Sciatic nerve (tissue), 2 donors: ENCODE measurements at places on chromosomes 12 and 14.
A peak's percentile ranks its signal among the peaks of the same experiment; 100 is the strongest.

- DNase-seq = no peak
These were observed 87.7 kb downstream of the GLT1D1 start for GRCh38 chr12:128940974-128941373.

- no peak for DNase-seq
These were observed 214.8 kb upstream of the ALG10B start for GRCh38 chr12:38101753-38102152.

DNA sequence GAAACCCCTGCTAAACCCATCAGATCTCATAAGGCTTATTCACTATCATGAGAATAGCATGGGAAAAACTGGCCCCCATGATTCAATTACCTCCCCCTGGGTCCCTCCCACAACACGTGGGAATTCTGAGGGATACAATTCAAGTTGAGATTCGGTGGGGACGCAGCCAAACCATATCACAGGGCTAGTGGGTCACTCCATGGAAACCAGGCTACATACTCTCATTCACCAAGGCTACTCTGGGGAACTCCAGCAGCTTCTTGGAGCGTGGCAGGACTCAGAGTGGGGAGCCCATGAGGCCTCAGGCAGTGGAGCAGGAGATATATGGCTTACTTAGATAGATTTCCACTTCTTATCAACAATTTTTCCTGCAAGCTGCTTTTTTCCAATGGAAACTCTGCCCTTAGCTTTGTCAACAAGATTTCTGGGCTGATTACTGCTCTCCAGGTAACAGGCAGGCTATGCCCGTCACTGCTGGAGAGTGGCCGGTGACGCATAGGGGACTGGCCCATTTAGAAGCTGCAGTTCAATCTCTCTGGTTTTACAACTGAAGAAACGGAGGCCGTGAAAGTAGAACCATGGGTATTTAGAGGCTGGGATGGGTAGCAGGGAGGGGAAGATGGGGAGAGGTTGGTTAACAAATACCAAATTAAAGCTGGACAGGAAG, 16.5 kb downstream of the VDR start:
- no peak for DNase-seq

DNA sequence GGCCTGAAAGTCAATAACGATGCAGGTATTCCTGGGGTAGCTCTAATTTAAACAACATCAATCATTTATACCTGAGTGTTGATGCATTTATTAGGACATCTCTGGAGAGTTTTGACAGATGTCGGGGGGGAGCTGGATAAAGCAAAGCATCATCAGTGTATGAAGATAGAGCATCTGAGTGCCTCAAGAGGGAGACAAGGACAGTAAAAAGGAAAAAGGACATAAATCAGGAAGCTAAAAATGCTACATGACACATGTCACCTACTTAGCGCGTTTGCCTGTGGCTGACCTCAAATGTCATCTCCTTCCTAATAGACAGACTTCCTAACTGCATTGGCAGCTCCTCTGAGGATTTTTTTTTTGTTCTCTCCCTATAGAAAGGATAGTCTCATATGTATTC, 259.5 kb upstream of the PKP2 start:
- DNase-seq = no peak

DNA sequence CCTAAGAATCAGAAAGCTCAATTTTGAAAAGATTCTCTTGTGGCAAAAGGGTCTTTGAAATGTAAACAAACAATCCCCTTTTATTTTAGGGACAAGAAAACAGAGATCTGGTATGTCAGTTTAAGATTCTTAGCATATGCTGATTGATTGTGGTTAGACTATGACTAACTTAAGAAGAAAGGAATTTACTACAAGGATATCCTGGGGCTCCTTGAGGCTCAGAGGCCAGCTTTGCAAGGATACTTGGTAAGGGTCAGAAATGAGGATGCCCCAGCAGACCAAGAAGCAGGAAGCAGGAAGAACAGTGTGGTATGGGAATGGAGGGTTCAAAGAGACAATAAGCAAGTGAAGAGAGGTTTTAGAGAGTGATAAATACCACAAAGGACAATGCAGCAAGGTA, 474.6 kb downstream of the ETNK1 start:
- no peak for DNase-seq

- DNase-seq = no peak
These were observed 6.7 kb upstream of the RPS6KA5 start for GRCh38 chr14:91067186-91067585.

- DNase-seq = no peak
These were observed 112.3 kb upstream of the TSPAN8 start for GRCh38 chr12:71270057-71270456.

DNA sequence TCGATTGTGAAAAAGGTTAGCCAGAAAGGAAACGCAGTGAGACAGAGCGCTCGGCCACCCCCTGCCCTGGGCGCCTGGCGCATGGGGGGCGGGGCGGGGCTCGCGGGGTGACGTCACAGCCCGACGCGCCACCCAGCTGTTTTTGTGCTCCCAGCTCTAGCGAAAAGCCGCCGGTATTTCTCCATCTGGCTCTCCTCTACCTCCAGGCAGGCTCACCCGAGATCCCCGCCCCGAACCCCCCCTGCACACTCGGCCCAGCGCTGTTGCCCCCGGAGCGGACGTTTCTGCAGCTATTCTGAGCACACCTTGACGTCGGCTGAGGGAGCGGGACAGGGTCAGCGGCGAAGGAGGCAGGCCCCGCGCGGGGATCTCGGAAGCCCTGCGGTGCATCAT, at the start of gene GABARAPL1:
Gene GABARAPL1 (plus strand): TSS at position 139 of the 393 bp plus-strand sequence. CDS start 253 bp downstream, at position 392.
- peak; percentile 93 for DNase-seq

DNA sequence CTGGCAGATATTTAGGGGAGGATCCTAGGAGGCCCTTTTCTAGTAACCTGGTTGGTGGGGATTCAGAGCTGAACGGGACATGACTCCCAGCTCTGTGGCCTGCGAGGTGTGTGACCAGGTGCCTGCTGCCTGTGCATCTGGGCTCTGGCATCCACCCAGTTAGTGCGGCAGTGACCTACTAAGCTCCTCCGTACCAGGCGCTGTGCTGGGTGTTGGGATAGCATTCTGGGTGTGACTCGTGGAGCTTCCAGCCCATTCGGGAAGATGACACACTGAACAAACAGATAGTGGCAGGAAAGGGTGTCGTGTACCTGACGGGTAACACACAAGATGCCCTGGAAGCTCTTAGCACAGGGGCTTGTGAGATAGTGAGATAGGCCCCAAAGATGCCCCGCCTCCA, 80.9 kb downstream of the ACACB start:
- no peak for DNase-seq

GRCh38 chr12:1797011-1797901, 23.1 kb upstream of the LRTM2 start:
- peak; percentile 83 for DNase-seq

DNA sequence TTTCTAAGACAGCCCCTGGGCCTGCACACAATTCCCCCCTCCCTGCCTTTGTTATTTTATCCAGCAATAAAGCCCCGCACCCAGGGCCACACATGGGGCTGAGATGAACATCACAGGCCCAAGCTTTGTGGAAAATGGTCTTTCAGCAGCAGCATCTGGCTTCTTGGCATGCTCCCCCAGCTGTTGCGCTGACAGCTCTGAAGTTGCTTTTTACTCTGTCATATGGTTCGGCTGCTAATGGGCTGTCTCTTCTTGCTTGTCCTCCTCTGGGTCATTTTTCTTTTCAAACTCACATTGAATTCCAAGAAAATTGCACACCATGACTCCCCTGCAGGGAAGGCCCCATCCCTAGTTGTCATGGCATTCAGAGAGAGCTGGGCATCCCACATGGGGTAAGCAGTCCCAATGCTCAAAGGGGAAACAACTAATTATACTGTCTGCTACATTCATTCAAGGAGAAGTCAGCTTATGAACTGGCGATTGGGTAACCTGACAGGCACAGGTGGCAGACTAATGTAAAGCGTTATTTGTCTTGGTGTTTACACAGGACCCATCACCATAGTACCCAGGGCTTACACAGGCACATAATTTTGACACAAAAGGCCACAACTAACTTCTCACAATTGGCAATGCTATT, 74.0 kb upstream of the CDKN3 start:
- DNase-seq = no peak

DNA sequence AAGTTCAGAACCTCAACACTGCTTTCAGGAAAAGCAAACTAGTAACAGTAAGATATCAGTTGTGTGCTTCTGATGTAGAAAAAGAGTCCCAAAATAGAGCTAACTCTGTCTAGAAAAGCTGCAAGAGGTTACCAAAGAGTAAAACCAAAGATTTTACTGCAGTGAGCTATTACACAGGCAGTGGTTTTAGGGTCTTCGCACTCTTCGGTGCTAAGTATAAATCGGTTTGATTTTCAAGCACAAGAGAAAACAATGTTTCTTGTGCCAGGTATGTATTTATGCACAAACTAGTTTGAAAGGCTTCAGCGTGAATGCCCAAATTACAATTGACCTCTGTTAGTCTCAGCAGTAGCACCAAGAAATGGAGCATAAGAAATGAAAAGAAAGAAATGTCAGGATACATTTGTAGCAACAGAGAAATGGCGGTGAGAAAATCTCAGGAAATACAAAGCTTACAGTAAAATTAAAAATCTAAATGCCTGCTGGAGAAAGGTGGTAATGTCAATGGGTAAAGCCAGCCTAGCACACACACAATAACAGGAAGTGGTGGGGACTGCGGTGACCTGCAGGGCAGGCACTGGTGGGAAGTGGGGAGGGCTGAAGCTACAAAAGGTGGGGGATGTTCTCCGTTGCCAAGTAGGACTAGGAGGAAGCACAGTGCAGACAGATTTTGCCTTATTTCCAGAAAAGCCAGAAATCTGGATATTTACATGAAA, 18.0 kb upstream of the DYRK2 start:
- DNase-seq = no peak

DNA sequence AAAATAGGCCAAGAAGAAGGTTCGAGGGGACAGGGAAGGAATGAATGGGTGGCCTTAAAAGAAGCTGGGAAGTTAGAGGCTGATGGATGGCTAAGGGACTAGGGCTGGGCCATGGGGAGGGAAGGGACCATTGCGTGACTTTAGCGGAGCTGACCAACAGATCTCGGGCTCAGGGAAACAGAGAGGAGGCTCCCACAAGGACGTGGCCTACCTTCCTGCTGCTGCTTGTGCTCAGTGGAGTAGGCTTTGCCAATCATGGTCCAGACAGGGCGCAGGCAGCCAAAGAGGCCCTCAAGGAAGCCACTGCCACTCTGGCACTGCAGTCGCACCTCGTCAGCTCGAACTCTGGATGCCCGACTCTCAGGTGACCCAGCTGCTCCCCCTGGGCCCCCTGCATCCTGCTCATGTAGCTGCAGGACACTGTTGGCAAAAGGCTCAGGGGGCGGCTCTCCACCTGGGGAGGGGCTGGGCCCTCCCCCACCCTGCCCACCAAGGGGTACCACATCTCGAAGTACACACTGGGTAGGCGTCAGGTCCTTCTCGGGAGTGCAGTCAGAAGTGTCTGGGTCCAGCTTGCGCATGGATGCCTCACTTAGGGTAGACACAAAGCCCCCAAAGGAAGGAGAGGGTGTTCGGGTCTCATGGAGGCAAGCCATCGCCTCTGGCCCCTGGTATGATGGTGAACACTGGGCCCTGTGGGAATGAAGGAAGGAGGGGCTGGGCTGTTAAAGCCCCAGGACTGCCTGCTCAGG, 12.3 kb downstream of the MAP3K12 start:
- DNase-seq = peak; percentile 50

DNA sequence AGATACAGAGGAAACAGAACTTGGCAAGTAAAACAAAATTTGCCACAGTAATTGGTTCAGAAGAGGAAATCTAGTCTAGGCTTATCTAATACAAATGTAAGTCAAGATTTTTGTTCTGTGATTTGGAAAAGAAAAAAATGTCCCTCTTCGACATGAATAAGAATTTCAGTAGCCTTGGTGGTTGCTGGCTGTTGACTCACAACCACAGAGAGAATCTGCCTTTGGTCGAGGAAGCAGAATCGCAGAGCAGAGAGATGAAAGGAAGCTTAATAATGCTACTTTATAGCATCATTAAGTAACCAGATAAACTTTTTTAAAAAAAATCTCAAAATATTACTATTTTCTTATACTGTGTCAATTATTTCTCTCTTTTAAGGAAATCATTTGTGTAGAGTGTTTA, 1096.6 kb downstream of the FLRT2 start:
- DNase-seq = no peak

DNA sequence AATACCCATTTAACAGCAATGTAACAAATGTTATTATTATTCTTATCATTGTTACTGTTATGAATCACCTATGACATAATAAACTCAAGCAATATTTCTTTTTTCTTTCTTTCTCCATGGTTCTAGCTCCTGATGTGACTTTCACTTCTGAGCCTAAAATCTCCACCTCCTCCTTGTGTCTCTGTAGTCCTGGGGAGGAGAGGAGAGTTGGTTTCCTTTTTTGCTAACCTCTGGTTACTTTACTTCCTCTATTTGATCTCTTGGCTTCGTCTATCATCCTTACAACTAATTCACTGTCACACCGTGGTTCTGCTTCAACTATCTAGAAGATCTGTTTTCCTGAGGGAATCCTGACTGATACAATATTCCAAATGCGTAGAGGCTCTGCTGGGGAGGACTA, 456.6 kb downstream of the VRK1 start:
- DNase-seq = no peak

DNA sequence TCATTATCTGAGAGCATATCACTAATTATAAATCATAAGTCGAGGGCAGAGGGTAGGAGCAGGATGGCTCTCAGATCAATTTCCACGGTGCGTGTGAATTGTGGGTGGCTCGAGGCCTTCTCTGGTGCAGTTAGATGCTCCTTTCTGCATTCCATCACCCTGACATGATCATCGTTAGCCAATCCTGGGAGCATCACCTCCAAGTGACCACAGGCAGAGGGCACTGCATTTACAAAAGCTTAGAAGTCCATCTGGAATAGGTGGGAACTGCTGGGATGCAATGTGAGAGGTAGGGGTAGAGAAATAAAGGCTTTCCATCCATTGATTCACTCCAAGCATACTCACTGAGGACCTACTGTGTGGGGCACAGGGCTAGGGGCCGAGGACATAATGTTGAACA, 538.2 kb upstream of the TBX3 start:
- no peak for DNase-seq

- DNase-seq = no peak
These were observed 27.2 kb upstream of the YBX3 start for GRCh38 chr12:10750385-10750727.

DNA sequence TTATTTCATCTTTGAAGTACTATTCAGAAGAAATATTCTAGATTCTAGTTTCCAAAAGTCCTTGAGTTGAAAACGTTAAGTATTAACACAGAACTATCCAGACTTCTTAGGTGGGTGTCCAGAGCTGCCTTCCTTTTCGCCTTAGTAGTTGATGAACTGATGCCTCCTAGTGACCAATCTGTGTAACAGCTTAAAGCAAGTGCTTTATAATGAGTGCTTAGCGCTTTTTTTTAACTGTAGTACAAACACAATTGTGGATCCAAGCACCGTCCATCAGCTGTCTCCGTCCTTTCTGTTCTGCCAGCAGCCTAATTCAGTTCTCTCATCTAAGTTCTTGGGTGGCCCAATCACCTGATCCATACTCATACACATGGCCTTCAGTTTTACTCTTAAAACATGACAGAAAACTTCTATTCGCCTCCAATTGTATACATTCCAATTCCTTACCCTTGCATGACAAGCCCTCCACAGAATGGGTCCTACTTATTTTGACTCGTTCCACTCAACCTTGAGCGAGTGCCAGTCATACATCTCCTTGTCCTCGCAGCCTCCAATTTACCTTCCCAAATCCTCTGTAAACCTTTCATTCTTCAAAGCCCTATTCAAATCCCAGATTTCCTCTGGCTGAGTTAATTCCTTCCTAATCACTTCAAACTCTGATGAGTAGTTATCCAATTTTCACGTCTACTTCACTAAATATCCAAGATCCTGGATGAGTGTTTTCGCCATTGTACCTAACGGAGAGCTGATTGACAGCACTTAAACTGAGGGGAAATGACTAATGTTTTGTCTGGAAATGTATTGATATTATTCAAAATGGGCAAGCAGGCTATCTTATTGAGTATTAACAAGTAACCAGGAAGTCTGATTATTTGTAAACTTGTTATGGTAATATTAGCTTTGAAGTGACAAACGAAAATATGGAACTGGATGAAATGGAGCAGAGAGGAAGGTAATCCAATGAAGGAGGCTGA, 5.8 kb upstream of the PHLDA1 start:
- DNase-seq = no peak
